ENCODE measurements at places on chromosomes 6 and 20. TPM values are rescaled to one million over a fixed set of nuclear protein-coding genes. Genes with fewer than 3 reads are reported as not detected.

MYCT1 gene
- 6.9 TPM for polyA plus RNA-seq

GRCh38 chr20:44963325-44964215 is 2.7 kb upstream of the STK4 start:
- no peak for DNase-seq

NMBR gene
- polyA plus RNA-seq, result not detected

DNA sequence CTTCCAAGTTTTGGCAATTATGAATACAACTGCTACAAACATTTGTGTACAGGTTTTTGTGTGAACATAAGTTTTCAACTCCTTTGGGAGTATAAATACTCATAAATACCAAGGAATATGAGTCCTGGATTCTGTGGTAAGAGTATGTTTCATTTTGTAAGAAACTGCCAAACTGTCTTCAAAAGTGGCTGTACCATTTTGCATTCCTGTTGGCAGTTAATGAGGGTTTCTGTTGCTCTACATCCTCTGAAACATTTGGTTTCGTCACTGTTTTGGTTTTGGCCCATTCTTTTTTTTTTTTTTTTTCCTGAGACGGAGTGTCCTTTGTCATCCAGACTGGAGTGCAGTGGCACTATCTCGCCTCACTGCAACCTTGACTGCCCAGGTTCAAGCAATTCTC is 8.5 kb downstream of the AP5S1 start:
- DNase-seq, result no peak

DNA sequence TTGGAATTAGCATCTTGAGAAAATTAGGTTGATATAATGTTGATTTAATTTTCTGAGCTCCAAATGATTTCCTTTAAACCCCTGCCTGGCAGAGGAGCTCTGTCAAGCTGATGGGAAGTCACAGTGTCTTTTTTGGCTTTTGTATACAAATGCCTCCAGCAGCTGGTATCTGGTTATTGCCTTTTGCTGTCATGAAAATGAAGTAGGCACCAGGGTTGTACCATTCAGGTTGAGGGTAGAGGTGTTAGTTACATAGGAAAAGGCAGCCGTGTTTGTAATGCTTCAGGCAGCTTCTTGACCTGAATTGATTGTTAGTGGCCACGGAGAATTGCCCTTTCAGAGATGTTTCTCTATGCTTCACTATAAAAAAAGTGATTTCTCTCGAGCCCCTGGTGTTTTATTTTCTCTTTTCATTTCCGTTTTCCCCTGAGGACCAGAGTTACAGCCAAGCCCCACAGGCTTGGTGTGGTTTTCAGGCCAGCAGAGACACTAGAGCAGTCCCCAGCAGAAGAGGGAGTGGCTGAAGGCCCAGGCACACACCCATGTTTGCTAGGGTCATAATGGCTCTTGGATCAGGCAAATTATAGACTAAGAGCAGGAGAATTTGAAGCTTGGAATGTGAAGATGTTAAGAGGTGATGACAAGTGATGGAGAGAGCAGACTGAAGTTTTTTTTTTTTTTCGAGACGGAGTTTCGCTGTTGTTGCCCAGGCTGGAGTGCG is 21.6 kb downstream of the CMTR1 start:
- no peak for DNase-seq

DNA sequence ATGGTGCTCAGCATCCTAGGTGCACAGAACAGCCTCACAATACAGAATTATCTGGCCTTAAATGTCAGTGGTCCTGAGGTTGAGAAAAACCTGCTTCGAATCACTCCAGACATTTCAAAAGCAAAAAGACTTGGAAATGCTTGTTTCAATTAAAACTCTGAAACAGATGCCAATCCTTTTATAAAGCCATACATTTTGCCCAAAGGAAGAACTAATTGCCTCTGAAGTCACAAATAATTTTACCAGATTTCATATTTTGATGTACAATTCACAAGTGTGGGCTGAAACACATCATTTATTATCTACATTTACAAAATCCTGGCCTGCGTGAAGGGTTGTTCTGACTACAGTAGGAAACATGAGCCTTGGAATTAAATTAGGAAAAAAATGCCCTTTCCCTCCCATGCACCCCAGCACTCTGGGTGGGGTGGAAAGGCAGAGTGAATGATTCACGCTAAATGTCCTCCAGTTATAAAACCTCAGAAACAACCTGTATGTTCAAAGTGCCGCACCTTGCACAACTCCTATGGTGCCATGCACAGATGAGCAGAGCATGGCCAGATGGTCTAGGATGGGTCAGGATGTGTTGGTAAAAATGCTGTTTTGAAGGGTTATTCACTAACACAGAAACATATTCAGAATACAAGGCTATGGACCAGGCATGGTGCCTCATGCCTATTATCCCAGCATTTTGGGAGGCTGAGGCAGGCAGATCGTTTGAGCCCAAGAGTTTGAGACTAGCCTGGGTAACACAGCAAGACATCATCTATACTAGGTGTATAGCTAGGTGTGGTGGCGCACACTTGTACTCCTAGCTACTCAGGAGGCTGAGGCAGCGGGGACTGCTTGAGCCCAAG is 87.0 kb downstream of the ZMYND8 start:
- no peak for DNase-seq

WFDC2 gene
- 0.22 TPM for polyA plus RNA-seq

DNA sequence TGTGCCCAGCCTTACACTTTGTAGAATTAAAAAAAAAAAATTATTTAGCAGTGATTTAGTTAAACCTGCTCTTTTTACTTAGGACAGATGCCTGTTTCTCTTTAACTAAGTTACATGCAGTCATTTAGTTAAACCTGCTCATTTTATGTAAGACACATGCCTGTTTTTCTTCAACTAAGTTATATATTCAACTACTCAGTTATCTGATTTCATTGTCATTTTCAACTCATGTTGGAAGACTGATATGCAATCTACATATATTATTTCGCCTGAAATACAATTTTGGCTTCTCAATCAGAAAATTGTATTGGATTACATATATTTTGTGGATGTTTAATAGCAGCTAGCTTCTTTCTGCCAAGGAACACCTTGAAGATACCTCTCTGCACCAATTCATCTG is 171.1 kb downstream of the COL19A1 start:
- DNase-seq, result no peak

DNA sequence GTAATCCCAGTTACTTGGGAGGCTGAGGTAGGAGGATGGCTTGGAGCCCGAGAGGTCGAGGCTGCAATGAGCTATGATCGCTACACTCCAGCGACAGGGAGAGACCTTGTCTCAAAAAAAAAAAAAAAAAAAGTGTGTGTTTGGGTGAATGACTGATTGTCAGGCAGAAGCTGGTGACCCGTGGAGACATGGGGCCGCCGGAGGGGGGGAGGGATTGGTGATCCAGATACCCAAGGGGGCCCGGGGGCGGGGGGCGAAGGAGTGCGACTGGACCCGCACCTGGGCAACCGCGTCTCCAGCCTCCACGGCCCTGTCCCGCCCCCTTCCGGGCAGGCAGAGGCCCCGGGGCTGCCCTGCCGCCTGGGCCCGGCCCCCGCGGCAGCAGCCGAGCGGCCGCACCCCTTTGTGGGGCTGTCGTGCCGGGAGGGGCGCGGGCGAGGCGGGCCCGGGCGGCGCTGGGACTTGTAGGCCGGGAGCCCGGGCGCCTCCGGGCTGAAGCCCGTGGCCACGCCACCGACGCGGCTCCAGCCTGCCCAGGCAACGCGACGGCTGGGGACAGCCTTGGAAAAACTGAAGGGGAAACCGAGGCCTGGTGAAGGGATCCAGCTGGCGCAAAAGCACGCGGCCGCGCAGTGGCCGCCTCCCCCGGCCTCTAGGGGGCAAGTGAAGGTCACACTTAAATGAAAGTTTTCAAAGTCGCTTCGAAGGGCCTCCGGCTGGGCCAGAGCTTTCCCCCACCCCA is 2.1 kb upstream of the RBM38 start:
- DNase-seq, result peak; percentile 88

- DNase-seq, result no peak
Observed at GRCh38 chr20:39853050-39853449, 836.0 kb downstream of the MAFB start.

GDAP1L1 gene
- not detected for polyA plus RNA-seq

DNA sequence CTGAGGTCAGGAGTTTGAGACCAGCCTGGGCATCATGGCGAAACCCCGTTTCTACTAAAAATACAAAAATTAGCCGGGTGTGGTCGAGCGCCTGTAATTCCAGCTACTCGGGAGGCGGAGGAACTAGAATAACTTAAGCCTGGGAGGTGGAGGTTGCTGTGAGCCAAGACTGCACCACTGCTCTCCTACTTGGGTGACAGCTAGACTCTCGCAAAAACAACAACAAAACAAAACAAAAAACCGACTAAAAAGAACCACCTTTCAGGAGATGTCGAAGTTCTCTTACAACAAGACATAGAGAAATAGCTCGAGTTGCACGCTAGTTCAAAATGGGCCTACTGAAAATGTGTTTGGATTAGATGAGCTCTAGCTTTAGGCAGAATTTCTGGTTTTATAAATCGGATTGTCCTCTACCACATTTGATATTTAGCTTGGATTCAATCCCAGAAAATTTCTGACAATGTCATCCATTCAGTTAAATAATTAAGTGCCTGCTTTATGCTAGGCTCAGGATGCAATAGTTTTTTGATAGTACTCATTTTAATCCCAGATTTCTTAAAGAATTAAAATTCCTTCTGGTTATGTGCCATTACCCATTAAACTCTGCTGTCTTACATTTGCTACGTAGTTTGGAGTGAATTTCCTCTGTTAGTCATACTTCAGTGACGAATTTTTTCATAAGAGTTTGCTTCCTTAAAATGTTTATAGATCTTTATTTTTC is 137.5 kb upstream of the SHLD1 start:
- DNase-seq, result no peak

RSPH4A gene
- 0.22 TPM for polyA plus RNA-seq

TRAPPC3L gene
- polyA plus RNA-seq, result 0.06 TPM

- DNase-seq, result no peak
Observed at GRCh38 chr6:4801491-4802110, 25.4 kb downstream of the CDYL start.

C2 gene
- polyA plus RNA-seq, result 0.77 TPM

DNA sequence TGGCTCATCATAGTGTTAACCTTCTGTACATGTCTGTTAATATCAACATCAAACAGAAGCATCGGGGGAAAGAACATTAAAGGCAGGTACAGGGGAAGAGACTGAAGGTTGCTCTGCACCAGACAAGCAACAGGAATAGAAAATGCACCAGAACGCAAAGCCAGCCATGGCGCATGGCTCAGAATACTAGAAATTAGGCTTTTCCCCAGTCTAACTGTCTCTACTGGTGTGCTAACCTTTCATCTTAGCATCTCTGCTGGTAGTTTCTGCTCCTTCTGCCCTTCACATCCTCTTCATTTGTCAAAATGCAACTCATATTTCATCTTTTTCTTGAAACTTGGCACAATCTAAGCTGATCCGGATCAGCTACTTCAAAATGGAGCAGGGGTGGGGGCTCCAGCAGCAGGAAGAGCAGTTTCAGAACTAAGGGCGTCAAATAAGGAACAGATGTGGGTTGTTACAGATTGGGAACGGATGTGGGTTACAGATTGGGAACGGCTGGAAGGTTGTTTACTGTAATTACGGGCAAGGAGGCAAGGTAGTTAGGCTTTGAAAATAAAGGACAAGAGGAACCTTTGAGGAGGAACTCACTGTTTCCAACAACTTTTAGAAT is 13.1 kb upstream of the RNASET2 start:
- DNase-seq, result no peak

GRCh38 chr6:155274106-155274505 is 10.3 kb downstream of the CLDN20 start:
- DNase-seq, result no peak

All from psoas muscle (tissue), 8 donors.